ENCODE measurements at places on chromosomes 7 and 10.
A peak's percentile ranks its signal among the peaks of the same experiment; 100 is the strongest.

- no peak for DNase-seq
These were observed 340.2 kb downstream of the CDC14C start for GRCh38 chr7:49264530-49264929.

- no peak for DNase-seq
These were observed 34.0 kb downstream of the SVIL start for GRCh38 chr10:29600821-29601220.

DNA sequence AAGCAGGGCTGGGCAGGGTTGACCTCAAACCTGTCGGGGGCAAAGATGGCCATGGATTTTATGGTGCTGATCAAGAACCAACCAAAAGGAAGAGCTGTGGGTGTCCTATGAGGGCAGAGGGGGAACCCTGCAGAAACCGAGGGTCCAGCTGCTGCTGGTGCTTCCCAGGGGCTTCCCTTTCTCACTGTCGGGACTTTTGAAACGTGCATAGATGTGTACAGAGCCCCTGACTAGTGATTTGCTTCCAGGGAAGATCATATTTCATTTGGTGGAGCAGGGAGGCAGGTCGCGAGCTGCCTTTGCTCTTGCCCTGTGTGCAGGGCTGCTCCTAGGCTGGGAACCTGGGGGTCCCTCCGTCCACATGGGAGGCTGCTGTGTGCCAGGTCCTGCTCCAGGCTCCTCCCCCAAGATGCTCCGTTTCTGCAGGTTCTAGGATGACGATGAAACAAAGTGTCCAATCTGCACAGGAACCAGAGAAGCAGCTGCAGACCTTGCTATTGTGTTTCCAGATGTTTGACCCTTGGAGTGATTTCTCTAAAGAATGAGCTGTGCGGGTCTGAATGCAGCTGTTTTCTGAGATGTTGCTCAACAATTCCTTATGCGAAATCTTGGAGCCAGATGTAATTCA, 9.4 kb upstream of the INPP5A start:
- no peak for DNase-seq

DNA sequence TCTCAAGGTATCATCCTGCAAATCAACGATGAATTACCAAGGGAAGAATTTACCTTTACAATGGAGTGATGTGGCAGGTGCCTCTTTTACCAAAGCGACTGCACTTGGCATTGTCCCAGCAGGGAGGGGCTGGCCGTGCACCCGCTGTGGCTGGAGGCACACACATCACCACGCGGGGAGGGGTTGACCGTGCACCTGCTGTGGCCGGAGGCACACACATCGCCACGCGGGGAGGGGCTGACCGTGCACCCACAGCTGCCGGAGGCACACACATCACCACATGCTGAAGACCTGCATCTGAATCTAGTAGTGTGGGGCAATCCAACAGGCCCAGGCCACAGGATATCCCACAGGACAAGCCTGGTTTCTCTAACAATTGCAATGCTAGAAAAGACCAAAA, 493.5 kb downstream of the DNAJB6 start:
- no peak for DNase-seq

DNA sequence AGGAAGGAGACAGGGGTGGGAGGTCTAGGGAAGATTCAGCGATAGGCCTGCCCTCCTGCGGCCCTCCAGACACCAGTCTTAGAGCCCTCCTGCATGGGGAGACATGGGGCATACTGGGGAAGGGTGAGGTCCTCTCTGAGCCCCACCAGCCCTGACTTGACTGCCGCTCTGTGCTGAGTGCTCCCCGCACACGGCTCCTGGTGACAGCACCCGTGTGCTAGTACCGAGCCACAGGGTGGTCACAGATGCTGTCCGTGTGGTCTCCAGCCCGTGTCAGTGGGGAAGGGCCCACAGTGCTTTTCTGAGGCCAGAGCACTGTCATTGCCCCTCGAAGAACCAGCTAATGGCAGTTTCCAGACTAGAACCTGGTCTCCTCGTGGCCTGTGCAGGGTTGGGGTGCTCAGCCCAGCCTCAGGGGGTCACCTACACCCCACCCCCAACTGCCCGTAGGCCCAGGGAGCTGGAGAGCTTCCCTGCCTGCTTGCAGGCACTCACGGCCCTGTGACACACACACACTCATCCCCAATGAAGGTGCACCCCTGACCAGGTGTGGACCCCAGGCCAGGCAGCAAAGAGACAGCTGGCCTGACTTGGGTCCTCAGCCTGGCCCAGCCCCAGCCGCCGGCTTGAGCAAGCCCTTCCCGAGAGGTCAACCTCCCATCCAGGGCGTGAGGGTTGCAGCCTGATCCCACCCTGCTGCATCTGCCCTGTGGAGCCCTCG, 86.0 kb upstream of the RET start:
- DNase-seq: no peak

DNA sequence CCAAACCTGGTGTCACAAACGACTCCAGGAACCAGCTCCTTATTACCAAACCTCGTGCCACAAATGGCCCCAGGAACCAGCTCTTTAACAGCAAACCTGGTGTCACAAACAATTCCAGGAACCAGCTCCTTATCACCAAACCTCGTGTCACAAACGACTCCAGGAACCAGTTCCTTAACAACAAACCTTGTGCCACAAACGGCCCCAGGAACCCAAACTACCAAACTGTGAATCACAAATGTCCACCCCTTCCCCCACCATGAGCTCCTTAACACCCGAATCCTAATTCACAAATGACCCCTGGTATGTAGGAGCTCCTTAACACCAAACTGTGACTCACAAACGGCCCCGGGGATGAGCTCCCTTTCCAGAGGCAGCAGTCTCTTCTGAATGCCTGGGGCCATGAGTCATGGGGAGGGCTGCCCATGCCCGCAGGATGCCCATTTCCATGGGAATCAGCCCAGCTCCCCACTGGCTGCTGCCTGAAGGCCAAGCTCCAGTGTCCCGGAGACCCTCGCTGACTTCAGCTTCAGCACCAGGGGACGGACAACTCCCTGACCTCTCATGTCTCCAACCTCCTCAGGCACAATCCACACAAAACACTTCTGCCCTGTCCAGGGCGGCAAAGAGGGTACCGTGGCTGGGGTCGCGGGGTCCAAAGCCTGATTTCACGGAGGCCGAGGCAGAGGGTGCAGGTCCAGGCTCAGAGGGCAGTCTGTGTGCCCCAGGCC, 213.1 kb downstream of the ELFN1 start:
- DNase-seq: no peak

GRCh38 chr10:45064998-45065397, 64.3 kb downstream of the ZNF22 start:
- no peak for DNase-seq

DNA sequence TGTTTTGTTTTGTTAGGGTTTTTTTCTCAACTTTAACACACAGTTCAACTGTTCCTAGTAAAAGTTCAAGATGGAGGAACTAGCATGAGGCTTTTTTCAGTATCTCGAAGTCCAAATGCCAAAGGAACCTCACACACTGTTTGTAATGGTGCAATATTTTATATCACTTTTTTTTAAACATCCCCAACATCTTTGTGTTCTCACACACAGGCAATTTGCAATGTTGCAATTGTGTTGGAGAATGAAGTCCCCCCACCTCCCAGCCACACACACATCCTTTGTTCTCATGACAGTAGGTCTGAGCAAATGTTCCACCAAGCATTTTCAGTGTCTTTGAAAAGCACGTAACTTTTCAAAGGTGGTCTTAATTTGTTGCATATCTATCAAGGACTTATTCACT, 120.9 kb downstream of the TWIST1 start:
- no peak for DNase-seq

DNA sequence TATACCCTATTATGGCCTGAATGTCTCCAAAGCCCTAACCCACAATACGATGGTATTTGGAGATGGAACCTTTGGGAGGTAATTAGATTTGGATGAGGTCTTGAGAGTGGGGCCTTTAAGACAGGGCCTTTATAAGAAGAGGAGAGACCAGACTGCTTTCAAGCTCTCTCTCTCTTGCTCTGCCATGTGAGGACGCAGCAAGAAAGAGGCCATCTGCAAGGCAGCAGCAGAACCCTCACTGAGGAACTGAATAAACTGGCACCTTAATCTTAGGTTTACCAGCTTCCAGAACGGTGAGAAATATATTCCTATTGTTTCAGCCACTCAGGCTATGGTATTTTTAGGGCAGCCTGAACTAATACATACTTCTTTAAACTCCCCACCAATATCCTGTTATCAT, 2.0 kb upstream of the GNAI1 start:
- no peak for DNase-seq

- DNase-seq: no peak
These were observed 17.3 kb downstream of the DIP2C start for GRCh38 chr10:672203-672602.

DNA sequence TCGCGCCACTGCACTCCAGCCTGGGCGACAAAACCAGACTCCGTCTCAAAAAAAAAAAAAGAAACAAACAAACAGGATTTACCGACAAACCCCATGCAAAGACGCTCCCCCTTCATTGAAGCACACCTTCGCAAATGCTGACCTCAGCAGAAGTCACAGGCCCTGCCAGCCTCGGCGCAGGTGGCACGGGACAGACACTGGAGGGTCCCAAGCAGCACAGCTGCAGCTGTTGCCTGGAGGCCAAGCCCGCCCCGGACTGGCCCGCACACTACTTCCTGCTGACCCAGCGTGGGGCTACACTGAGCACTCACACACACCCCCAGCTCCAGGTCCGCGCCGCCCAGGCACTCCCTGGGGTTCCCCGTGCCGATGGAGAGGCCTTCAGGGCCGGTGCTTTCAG, 31.2 kb downstream of the SNX8 start:
- no peak for DNase-seq

DNA sequence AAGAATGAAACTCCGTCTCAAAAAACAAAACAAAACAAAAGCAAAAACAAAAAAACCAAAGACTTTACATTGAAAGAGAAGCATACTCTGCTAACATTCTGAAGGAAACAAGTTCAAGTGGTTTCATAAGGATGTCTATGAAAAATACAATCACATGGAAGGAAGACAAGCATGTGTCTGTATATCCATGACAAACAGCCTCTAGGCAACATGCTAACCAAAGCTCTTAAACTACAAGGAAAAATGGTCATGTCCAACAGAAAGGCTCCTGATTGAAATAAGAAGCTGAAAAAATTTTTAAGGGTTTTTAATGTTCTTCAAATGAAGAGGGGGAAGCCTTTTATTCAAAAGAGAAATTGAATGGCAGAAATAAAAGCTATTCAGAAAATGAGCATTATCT, 64.9 kb downstream of the UBE2H start:
- DNase-seq: no peak

DNA sequence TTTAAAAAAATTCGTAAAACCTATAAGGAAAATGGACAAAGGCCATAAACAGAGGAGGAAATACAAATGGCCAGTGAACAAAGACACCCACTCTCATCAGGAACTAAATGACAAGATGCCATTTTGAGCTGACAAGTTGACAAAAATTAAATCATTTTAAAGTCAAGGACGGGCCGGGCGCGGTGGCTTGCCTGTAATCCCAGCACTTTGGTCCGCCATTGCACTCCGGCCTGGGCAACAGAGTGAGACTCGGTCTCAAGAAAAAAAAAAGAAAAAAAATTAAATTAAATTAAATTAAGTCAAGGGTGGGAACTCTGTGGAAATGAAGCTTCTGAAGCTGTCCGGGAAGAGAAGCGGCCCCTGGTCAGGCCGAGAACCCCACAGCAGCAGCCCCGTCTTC, 1.2 kb upstream of the NOM1 start:
- DNase-seq: no peak

GRCh38 chr7:155371884-155372781, 74.5 kb downstream of the INSIG1 start:
- DNase-seq: peak; percentile 54

- DNase-seq: no peak
These were observed 13.7 kb upstream of the TRA2A start for GRCh38 chr7:23545493-23545892.

GRCh38 chr7:44103923-44104859, at the start of gene AEBP1:
Gene AEBP1 (plus strand): TSS chr7:44104345. CDS start chr7:44104666, 321 bp downstream.
- DNase-seq: peak; percentile 46

DNA sequence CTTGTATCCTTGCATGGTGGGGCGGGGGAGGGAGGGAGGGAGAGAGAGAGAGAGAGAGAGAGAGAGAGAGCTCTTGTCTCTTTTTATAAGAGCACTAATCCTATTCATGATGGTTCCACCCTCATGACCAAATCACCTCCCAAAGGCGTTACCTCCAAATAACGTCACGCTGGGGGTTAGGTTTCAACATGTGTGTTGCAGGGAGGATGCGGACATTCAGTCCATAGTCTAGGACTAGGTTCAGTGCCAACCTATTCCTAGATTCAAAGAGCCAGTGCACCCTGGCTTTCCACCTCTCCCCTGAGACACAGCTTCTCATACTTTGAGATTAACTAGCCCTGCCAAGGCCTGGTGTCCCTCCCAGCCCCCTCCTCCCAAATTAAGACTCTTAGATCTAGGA, 123.0 kb downstream of the GRK5 start:
- no peak for DNase-seq

GRCh38 chr10:97714401-97715258, 1.1 kb downstream of the MARVELD1 start:
- DNase-seq: peak; percentile 80

DNA sequence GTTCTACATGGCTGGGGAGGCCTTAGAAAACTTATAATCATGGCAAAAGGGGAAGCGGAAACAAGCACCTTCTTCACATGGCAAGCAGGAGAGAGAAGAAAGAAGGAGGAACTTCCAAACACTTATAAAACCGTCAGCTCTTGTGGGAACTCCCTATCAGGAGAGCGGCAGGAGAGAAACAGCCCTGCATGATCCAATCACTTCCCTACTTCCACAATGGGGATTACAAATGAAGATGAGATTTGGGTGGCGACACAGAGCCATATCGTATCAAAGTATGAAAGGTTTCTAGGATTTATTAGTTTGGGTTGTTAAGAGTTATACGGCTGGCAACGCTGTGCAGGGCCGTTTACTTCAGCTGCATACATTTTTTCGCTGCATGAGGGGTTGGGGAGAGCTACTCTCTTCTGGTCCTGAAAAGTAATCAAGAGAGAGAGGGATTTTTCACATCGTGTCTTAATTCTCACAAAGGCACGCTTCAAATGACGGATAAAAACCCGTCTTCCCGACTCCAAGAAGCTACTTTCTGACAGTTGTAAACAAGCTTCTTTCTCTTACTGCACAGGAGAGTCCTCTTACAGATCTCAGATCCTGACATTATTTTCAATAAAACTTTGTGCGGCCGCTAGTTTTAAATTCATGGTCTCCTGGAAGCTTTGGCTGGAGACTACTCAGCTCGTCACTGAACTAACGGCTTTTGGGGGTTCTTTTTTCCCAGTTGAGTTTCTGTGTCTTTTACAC, 751 bp upstream of the GTPBP10 start:
- DNase-seq: no peak

DNA sequence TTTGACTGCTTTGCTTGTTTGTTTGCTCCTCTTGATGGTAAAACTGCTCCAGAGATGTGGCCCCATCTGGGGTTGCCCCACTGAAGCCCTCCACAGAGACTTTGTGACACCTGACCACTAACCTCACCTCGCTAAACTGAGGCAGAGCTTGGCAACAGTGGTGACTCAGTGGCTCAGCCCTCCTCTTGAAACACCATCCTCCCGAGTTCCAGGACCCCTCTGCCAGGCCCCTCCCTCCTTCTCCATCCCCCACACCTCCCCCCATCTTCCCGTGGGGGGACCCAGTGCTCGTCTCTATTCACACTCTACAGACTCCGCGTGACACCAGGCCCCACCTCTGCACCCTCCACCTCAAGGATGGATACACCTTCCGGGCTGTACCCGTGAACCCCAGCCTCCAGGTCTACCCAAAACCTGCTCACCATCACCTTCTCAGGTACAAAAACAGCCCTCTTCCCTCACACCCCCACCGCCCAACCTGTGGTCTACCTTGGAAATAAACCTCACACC, 19.0 kb upstream of the RET start:
- DNase-seq: no peak
